ENCODE measurements at places on chromosomes 6 and 20.
A peak's percentile ranks its signal among the peaks of the same experiment; 100 is the strongest.

DNA sequence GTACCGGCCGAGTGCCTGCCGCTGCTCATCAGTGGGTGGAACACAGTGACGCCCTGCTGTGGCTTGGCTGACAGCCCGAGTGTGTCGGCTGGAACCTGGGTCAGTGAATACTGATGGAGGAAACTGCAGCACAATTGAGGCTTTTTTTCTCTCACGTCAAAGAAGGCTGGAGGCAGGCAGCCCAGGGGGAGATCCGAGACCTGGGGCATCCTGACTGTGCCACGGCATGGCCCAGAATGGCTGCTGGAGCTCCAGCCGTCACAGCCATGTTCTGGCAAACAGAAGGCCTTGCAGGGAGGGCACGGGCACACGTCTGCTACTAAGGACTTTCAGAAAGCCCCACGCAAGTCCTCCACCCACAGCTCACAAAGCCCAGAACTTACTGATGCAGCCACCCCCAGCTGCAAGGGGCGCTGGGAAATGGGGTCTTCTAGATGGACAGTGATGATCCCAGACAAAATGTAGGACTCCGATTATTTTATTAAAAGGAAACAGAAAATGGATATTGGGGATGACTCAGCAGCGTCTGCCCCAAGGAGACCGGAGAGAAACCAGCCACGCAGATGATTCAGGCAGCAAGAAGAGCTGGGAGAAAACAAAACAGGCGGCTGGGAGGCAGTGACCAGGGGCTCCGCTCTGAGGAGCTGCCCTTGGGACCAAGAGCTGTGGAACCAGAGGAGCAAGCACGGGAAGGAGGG is 140.0 kb downstream of the TAF4 start:
- peak; percentile 13 for DNase-seq

GRCh38 chr20:9068841-9069663 is at the start of gene PLCB4:
Gene PLCB4 (plus strand): TSS chr20:9069087. CDS start chr20:9307815, 238,728 bp downstream.
- DNase-seq: no peak

DNA sequence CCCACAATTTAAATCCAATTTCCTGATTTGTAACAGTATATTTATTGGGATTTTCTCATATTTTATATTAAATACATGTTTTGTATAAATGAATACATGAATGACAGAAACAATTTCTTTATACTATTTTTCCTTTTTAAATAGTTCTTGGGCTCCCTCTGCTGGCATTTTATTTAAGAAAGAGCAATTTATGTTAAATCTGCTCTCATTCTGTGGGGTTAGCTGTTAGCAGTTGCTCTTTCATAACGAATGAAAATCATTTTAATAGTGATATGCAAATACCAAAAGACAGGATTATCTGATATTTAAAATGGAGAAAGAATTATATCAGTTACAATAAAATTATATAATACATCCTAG is 118.3 kb downstream of the RALGAPA2 start:
- no peak for DNase-seq

DNA sequence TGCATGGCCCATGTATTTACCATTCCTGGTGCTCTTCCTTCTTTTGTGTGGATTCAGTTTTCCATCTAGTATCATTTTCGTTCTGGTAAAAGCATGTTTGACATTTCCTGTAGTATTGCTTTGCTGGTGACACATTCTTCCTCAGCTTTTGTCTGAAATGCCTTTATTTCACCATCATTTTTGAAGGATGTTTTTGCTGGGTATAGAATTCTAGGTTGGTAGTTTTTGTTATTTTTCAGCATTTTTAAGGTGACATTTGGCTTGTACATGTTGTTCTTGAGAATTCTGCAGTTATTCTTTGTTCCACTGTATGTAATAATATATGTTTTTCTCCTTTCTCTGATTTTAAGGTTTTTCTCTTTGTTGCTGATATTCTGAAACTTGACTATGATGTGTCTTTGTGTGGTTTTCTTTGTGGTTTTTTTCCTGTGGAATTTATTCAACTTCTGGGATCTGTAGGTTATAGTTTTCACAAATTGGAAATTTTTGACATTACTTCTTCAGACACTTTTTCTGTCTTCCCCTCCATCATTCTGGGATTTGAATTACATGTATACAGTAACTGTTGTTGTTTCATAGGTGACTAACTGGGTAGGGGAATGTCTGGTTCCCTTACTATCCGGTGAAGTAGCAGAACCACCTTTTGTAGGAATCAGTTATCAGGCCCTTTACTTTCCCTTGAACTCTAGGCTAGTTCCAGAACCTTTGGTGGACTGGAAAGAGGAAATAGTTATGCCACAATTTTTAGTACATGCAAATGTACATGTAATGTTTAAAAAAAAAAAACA is 30.2 kb downstream of the SNX9 start:
- DNase-seq: no peak

DNA sequence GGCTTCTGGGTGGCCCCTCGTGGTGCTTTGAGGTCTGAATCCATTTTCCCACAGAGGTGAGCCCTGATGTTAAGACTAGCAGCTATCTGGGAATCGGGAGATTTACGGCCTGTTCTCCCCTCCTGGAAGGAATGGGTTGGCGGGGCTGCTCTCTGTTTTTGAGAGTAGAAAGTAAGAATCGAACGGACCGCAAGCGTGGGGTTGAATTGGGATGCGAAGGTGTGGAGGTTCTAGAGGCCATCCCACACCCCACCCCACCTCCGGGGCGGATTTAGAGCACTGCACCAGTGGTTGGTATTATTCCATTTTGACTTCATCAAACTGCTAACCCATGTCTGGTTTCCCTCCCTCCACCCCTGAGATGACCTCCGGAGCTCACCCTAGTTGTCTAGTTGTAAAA is 11.5 kb downstream of the PYGB start:
- no peak for DNase-seq

- no peak for DNase-seq
Observed at GRCh38 chr6:100463630-100464161, 1.0 kb downstream of the SIM1 start.

GRCh38 chr20:52992632-52993031 is 20.5 kb downstream of the TSHZ2 start:
- DNase-seq: no peak
